ENCODE measurements at places on chromosomes 12 and 14.

DNA sequence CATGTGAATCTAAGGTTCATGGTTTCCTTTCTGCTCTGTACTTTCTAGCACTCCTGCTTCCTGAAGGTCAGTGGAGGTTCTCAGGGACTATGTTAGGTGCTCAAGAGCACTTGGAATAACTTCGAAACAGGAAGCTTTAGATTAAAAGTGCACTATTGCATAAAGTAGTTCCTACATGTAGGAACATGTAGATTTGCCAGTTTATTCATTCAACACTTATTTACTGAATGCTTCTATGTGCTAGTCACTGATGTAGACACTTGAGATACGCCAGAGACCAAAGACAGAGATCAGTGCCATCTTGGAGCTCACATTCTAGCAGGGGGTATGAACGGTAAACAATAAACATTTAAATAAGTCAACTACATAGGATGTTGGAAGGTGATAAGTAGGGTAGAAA, 87.7 kb downstream of the DHRS2 start:
- DNase-seq = no peak

DNA sequence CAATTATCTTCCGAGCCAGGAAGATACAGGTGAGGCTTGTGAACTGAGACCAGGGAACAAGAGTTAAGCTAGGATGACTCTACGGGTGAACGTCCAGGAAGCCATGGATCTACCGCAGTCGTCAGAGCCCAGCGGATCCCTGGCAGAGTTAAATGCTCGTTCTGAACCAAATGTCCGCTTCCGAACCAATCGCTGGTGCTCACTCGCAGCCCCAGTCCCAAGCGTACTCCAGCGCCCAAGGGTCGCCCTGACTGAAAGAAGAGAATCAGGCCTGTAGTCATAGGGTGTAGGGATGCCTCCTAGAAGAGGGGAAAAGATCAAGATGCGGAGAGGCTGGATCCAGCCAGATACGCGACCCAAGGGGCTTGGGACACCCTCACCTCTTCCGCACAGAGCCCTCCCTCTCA, 283 bp downstream of the VIPAS39 start:
- no peak for DNase-seq

DNA sequence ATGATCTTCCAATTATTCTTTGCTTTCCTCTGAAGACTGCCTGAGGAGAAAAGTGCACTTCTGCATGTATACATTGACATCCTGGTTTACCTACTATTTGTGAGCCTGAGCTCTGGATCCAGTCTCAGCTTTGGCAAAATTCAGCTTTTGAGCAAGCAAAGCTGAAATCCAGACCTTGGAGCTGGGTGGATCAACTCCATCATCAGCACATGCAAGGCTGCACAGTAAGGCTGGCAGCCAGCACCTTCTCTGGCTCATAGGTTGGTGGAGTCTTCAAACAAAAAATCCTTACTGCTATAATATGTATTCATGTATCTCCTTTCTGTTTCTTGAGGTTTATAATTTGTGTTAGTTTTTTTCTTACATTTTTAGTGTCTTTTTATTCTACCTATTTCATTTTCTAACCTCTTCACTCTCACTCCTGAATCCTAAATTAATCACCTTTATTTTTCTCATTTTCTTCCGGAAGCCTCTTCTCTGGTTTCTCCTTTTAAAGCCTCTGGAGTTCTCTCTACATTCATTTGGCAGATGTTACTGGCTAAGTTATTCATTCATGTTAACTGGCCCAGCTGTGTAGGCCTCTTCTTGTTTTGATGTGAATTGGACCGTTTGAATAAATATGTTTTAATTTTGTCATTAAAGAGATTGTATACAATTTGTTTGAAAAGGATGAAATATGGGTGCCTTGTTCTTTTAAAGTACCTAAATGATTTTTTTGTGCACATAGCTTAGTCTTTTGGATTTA, 224.8 kb downstream of the DACT1 start:
- no peak for DNase-seq

DNA sequence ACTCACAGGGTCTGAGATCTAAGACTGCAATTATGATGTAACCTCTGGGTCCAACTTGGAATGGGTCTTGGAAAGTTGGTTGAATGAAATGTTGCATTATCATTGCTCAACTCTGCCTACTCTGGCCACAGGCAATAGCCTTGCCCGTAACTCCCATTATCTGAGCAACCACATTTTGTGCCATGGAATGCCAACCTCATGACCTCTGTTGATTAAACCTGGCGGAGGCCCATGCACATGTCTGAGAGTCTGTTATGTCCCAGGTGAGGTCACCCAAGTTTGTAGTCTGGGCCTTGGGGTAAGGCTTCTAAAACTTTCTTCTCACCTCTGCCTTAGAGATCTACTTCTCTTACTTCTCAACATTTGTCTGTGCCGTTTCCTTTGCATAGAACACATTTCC, 140.9 kb downstream of the TBX5 start:
- no peak for DNase-seq

GRCh38 chr14:23115918-23116317, 3.1 kb downstream of the CEBPE start:
- DNase-seq = no peak

DNA sequence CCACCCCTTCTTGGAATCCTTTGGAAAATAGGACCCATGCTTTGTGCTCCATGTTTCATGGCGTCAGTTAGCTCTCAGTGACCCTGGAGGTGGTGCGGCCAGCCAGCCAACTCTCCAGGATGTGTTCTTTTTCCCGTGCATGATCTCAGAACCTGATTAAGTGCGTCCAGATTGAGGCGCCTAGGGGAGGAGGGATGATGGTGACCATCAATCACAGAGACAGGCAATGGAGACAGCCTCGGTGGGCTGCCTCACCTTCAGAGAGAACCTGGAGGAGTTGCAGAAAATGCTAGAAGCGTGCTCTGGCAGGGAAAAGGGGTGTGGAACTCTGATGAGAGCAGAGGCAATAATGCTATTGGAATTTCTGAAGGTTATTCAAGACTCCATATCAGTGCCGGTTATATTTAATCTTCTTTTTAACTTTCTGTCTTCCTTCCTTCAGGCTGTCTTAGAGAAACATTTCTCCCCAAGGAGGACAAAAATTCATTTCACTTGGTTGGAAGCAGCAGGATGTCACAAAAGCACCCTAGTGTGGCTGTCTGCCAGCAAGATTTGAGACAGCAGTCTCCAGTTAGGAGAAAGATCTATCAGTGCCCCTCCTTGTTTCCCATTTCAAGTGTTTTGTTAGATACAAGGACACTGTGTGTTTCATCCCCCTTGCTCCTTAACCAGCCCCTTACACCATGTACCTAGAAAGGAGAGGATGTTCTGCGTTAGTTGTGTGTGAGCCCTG, 53.3 kb upstream of the IGF1 start:
- DNase-seq = no peak

GRCh38 chr14:104956290-104956890, 21.8 kb downstream of the AHNAK2 start:
- no peak for DNase-seq

GRCh38 chr14:83908419-83908818, 1621.5 kb upstream of the FLRT2 start:
- no peak for DNase-seq

GRCh38 chr12:131222329-131223139, 268.8 kb downstream of the ADGRD1 start:
- no peak for DNase-seq

DNA sequence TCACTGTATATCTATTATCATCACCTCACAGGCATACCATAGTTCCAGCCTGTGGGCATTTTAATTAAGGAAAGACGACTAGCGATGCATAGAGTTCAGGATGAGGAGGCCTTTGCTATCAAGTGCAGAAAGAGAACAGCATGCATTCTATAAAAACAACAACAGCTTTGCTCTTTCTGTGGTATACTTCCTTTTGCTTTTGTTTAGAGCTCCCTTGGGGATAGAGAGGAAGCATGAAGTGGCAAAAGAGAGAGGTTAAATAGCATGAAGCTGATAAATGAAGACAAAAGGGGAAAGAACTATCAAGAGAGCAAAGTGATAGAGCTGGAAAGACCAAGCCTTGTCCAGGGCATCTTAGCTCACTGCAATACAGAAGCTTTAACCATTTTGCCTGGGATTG, 23.5 kb downstream of the IFNG-AS1 start:
- DNase-seq = no peak

DNA sequence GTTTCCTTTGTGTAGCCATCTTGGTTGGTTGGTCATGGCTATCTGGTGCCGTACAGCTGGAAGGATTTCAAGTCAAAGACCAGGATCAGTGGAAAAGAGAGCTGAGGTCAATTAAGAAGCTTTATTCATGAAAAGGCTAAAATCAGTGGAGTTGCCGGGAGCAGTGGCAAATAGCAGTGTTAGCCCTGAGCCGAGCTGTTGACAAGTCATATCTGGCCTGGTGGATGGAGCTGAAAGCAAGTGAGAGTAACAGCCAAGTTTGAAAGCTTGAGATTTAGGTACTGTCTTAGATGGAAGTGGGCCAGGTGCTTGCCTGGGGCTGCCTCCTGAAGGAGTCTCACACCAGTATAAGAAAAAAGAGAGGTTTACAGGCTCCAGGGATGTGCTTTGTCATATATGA, 9.0 kb downstream of the BATF start:
- DNase-seq = no peak

- DNase-seq = no peak
Measured at GRCh38 chr12:70399311-70399710, 33.2 kb downstream of the KCNMB4 start.

DNA sequence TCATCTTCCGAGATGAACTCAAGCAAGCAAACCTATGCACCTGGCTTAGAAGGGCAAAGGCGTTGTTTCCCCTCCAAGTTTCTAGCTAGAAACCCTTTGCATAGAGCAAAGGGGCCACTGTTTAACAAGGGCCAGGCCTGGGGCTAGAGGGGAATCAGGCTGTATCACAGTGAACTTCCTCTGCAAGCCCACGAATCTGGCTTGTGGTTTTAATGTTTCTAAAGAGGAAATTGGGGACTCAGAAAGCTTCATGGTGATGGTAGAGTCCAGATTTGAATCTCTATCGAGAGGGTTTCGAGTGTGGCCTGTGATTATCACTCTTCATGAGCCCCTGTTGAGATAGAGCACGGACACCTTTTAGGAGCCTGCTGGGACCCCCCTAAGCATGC, 189.9 kb downstream of the VRK1 start:
- no peak for DNase-seq

DNA sequence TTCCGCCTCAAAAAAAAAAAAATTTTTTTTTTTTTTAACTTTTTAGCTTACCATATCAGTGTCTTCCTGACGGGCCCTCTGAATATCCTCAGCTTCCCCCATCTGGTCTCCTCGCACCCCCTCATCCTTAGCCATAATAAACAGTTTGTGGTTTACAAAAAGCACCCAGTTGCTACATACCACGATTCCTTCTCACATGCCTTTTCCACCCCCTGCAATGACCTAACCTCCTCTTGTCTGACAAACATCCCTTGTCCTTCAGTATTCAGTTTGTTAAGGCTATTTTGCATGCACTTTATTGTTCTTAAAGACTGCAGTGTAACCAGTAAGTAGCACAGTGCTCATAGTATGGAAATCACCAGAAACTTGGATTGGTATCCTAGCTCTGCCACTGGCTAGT, 88.5 kb downstream of the PPM1H start:
- no peak for DNase-seq

GRCh38 chr14:34722723-34723545, 8.5 kb upstream of the CFL2 start:
- no peak for DNase-seq

DNA sequence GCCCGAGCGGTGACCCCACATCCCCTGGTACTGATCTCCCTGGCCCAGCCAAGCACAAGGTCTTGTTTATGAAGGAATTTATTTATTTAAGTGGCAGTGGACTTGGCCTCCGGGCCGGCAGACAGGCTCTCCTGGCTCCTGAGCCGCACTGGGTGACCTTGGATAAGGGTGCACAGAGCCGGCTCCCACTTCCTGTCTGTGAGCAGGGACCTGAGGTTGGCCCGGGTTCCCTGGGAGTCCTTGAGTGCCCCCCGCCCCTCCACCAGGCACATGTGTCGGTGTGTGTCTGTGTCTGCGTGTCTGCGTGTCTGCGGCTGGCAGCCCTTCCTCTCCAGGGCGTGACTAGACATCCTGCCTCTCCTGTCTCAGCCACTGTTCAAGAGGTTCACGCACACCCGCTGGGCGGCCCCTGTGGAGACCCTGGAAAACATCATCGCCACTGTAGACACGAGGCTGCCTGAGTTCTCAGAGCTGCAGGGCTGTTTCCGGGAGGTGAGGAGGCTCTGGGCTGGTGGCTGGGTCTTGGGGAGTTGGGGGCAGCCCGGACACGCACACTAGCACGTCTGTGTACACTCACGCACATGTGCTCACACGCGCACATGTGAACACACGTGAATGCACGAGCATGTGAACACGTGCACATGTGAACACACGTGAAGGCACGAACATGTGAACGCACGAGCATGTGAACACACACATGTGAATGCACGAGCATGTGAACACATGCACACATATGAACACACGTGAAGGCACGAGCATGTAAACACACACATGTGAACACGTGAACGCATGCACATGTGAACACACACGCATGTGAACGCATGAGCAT, 9.3 kb downstream of the TNFAIP2 start:
- DNase-seq = no peak

GRCh38 chr14:63510538-63510937, 32.6 kb downstream of the PPP2R5E start:
- DNase-seq = no peak

- DNase-seq = no peak
Measured at GRCh38 chr14:97453991-97454390, 656.8 kb downstream of the VRK1 start.

- DNase-seq = no peak
Measured at GRCh38 chr12:42020226-42020625, 124.4 kb downstream of the GXYLT1 start.

GRCh38 chr12:70449074-70449752, 83.1 kb downstream of the KCNMB4 start:
- DNase-seq = no peak

GRCh38 chr12:119241580-119242169, 62.9 kb downstream of the HSPB8 start:
- no peak for DNase-seq

DNA sequence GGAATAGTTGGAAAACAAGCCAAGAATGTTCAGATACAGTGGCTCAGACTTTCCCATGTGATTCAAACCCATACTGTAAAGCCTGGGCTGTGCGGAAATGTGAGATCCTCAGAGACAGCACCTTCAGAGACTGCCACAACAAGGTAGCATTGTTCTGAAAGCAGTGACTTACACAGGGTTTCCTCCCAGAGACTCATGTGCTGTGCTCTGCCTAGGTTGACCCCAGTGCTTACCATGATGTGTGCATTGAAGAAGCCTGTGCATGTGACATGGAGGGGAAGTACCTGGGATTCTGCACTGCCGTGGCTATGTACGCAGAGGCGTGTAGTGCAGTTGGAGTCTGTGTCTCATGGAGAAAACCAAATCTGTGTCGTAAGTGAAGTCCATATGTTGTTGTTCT, 219.4 kb downstream of the LRRK2 start:
- DNase-seq = no peak

- DNase-seq = no peak
Measured at GRCh38 chr14:73757876-73758391, 43.8 kb upstream of the PNMA1 start.

GRCh38 chr14:51180577-51180976, 59.5 kb upstream of the TMX1 start:
- DNase-seq = no peak
